ENCODE measurements at places on chromosomes 13 and 19.
A peak's percentile ranks its signal among the peaks of the same experiment; 100 is the strongest.

- no peak for DNase-seq
These were observed 68.9 kb upstream of the FREM2 start for GRCh38 chr13:38617936-38618335.

DNA sequence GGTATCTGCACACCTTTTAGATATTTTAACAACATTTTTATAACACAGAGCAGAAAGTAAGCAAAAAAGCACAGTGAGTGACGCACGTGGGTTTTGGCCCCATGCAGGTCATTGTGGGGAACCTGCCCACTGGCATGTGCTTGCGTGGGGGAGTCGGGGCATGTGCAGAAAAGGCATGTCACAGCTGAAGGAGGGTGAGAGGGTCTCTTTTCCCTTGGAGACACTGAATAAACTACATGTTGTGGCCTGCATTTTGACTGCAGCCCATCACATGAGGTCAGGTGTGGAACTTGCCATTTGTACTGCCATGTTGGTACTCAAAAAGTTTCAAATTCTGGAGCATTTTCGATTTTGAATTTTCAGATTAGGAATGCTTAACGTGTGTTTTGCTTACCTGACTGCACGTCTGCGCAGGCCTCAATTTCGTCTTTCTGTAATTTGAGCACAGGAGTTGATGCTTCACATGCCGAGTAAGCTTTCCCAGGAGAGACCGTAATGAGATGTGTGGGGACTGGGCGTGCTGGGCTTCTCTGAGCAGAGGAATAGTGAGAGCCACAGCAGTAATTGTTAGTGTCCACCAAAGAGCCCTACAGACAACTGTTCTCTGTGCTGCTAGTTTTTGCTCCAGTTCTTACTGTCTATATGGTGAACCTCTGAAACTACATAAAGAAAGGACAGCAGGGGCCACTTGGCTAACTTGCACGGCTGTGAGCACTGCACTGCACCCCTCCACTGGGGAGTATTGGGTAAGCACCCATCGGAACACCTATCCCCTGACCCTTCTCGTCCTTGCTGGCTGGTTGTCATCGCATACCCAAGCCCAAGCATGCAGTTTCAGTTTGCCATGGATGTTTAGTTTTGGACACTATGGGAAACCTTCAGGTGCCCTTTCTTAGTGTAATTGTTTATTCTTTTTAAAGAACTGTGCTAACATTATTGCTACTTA is 72.9 kb upstream of the GPR183 start:
- DNase-seq = no peak

GRCh38 chr13:108943842-108944241 is 314.4 kb downstream of the MYO16 start:
- DNase-seq = no peak

DNA sequence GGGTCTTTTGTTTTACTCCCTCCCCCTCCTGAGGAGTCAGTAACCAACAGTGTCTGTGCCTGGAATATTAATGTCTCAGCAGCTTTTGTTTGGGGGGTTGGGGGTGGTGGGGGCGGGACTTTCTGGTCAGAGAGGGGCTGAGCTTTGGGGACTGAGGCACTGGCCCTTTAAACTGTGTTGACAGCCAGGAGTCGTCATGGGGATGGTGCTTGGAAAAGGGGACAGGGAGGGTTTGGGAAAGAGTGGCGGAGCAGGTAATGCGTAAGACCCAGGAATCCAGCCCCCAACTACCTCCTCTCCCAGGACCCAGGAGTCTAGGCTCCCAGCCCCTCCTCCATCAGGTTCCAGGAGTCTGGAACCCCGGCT is 5.2 kb downstream of the CADM4 start:
- no peak for DNase-seq

DNA sequence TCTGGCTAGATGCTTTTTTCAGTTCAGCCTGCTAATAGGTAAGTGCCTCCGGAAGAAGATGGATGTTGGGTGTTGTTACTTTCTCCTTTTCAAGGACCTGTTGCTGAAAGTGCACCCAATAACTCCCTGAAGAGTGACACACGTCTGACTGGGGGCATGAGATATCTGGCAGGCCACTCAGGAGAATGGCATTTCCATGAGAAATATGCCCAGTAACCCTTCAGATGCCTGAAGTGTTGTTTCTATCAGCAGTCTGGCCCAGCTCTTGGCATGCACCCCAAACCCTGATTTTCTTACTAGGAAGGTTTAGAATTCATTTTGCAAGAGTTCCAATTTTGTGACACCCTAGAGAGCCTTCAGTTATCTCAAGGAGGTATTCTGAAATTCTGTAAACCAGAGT is 71.5 kb downstream of the ARHGAP35 start:
- peak; percentile 79 for DNase-seq

DNA sequence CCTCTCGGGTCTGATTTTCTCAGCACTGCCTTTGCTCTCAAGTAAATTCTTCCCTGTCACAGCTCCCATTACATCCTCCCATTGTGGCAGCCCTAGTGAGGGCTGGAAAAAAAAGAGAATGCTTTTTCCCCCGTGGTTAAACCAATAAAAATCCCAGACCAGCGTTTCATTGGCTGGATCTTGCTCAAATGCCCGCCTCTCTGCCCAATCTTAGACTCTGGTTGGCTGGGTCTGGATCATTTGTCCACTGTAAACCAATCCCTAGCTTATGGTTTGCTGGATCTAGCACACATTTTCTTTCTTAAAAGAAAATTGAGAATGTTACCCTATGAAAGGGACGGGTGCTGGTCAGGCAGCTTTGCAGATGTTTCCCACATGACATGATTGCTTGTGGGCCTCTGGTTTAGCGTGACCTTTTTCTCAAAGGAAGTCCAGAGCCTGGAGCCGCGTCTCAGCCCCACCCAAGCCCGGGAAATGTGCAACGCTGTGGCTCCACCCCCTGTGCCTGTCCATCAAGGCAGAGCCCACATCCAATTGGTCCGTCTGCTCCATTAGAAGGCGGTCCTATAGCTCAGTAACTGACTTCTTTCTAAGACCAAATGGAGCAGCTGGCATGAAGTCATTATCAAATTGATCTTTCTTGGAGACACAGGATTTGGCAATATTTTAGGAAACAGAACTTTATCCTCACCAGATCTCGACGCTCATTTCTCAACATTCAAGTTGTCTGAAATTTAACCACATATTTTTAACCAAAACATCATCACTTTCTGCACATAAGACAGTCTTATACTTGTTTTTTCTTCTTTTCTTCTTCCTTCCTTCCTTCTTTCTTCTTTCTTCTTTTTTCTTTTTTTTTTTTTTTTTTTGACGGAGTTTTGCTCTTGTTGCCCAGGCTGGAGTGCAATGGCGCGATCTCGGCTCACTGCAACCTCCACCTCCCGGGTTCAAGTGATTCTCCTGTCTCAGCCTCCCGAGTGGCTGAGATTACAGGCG is 2.6 kb upstream of the MCEMP1 start:
- peak; percentile 50 for DNase-seq

GRCh38 chr19:23273022-23273589 is 22.9 kb upstream of the ZNF724 start:
- DNase-seq = no peak

DNA sequence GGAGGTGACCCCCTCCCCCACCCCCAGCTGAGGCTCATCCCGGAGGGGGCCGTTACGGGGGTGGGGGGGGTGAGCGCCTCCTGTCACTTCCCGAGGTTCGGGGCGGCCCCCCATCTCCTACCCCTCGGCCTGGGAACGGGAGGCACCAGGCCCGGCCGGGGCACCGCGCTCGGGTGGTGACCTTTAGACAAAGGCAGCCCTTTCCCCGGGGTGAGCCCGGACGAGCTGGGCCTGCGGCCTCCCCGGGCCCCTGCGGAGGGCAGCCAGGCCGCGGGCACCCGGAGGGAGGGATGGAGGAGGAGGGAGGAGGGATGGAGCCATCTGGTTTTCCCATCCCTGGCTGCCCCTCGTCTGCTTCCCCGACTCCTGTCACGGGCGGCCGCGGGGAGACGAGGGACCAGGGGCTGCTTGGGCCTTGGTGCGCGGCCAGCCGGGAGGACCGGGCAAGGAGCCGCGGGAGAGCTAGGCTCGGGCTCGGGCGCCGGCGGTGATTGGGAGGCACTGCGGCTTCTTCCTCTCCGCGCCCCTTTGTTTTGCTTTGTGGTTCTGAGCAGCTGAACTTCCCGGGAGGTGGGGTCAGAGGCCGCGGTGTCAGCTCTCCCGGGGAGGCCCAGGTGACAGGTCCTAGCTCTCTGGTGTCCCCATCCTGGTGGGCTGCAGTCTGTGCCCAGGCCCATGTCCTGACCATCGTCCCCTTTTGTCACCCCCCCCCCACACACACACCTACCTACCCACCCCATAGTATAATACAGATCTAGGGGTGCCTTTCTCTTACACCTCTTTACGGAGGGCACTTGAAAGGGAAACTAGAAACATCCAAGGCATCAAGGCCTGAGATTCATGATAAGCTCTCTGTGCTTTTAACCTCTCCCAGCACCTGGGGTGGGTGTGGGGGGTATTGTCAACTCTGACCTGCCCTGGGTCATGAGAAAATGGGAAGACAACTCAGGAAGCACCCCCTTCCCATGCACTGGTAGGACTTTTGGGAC is 1.3 kb downstream of the BICRA start:
- peak; percentile 36 for DNase-seq

DNA sequence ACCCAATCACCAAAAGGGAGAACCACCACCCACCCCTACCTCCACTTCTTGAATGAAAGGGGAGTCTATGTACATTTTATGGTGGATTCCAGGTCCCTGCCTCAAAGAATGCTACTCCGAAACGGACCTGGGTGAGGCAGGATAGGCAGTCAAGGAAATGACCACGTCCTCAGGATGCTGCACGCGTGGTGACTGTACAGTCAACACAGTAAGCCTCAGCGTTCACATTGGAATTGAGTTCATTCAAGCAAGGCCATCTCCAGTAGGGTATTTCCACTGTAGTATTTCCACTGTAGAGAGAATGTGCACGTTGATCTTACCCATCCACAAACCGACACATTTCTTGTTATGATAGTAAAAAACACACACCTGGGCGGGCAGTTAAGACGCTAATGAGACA is 16.9 kb downstream of the ZSCAN5C start:
- DNase-seq = peak; percentile 4

- DNase-seq = no peak
These were observed at the start of gene SLC27A5 for GRCh38 chr19:58511353-58512208. SLC27A5 (minus strand) TSS chr19:58511992; CDS start chr19:58511955, 37 bp downstream.

DNA sequence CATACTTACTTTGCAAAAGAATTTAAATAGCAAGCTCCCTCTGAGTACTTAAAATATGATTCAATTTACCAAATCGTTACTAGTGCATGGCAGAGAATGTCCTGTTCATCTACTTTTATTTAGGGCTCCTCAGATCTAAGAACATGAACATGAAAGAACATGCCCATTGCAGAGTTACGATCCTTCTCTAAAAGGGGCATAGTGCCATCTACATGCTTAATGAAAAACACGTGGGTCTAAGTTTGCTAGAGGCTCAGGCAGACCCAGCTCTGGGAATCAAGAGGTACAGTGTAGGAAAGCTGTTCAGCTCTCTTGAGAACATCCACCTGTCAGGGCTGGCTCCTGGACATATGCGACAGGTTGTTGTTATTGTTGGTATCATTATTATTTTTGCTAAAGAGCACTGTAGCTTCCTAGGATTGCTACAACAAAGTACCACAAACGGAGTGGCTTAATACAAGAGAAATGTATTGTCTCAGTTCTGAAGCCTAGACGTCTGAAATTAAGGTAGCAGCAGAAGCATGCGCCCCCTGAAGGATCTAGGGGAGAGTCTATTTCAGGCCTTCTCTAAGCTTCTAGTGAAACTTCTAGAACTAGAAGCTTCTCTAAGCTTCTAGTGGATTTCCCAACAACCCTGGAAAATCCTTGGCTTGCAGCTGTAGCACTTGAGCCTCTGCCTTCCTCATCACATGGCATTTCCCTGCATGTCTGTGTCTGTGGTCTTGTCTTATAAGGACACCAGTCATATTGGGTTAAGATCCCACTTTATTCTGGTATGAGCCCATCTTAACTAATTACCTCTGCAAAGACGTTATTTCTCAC is 133.9 kb downstream of the DCT start:
- DNase-seq = peak; percentile 48

DNA sequence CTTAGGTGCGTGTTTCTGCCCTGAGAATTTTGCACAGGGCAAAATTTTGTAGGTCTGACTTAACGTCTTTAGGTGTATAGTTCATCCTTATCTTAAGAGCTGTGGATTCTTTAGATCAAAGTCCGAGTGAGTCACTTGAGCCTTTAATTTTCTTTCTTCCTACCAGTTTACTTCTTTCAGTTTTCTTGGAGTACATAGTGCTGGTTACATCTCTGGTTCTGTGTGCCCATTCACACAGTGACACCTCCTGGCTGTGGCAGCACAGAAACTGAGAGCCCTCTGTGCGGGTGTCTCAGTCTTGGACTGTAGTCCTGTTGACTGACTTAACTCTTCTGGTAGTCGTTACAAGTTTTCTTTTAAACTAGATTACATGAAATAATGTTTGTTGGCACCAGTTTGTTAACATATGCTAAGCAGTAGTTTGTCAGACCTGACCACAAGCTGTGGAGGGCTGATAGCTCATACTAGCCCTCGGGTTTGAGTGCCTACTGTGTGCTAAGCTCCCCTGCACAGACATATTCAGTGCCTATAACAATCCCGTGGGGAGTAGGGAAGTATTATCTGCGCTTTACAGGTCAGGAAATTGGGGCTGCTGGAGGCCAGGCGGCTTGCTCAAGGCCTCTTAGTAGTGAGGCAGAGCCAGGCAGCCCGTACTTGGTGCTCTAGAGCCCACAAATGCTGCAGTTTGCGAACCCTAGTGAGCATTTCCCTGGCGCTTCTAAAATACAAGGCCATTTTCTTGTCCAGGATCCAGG is 1.6 kb downstream of the GATAD2A start:
- peak; percentile 52 for DNase-seq

GRCh38 chr13:33931397-33932311 is 113.7 kb downstream of the RFC3 start:
- DNase-seq = peak; percentile 50

- DNase-seq = no peak
These were observed 2.4 kb downstream of the NR2F6 start for GRCh38 chr19:17243211-17243829.

All from HT1080 (cell line).